Ovary (tissue), 10 donors: ENCODE measurements at places on chromosomes 5 and 9.
A peak's percentile ranks its signal among the peaks of the same experiment; 100 is the strongest.

GRCh38 chr9:70893580-70894122 is 227.8 kb downstream of the TRPM3 start:
- DNase-seq, result no peak

DNA sequence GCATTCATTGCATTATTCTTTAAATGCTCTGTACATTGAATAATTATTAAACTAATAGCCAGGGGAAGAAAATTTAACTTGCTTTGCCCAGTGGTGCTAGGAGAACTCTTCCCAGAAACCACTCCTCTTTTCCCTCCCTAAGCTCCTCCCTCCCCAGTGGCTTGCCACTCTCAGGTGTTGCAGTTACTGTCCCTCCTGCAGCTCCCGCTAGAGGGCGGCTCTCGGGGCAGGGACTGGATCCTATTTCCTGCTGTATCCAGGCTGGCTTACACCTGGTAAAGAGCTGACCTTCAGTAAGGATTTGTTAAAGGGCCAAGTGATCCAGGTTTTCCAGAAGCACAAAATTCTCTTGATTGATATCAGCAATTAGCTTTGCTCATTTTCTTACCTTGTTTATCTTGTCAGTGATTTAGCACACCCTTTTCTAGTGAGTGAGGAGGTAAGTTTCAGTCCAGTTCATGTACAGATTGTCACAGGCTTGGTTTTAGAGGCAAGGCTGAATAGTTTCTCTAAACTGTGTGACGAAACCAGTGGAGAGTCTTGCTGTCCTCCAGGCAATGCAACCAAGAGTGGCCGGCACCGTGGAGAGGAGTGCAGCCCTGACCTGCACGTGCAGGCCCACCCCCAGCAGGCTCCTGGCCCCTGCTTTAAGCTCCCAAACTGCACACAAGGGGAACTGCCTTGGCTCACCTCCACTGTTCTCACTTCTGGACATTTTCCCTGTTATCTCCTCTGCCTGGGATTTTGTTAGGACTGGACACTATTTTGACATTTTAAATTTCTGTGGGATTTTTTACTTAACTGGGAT is 423.8 kb downstream of the SPOCK1 start:
- peak; percentile 52 for DNase-seq

DNA sequence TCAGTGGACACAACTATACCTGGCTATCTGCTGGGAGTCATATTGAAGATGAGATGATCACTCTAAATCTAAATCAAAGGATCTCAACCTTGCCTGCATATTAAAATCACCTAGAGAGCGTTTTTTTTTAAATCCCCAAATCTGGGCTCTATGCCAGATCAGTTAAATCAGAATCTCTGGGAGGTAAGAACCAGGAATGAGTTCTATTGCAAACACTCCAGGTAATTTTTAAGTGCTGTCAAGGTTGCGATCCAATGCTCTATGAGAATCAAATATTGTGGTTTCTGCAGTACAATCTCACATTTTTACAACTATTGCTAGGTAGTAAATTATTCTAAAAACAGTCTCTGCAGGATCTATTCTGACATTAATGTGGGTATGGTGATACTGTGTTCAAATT is 202.3 kb upstream of the OR13F1 start:
- DNase-seq, result no peak

DNA sequence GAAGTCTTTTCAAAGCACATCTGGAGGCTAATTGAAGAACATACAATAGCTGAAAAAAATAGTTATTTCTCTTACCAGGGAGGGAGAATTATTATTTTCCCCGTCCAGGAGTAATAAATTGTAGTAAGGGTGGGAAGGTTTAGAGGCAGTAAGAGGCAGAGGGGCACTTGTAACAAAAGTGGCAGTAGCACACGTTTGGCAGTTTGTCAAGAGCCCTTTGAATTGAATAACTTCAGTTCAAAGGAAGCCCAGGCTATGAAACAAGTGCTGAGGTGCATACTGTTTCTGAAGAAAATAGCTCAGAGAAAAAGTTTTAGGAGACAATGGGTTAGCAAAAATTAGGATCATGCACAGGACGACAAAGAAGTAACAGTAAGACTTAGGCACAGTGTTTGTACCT is 451.3 kb downstream of the LRRC70 start:
- no peak for DNase-seq

- DNase-seq, result no peak
Measured at GRCh38 chr9:135617991-135618411, 21.3 kb downstream of the GLT6D1 start.

DNA sequence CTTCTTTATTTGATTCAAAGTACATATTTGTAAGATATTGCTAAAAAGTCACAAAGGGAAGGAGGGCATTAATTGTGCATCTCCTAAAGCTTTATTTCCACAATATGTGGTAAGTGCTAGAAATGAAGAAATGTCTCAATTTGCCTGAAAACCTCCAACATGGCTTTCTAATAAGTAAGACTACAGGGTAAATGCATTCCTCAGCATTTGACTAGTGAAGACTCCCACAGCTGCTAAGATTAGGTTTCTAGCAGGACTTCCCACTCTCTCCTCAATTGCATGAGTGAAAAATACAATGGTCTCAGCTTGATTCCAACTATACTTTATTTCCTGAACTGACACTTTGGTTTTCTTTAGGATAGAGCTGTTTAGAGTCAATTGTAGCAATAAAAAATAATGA is 162.1 kb downstream of the ELAVL2 start:
- DNase-seq, result no peak

- DNase-seq, result peak; percentile 6
Measured at GRCh38 chr9:89877051-89878002, 272.5 kb downstream of the GADD45G start.

GRCh38 chr5:10195301-10195700 is 54.4 kb downstream of the ATPSCKMT start:
- DNase-seq, result no peak

DNA sequence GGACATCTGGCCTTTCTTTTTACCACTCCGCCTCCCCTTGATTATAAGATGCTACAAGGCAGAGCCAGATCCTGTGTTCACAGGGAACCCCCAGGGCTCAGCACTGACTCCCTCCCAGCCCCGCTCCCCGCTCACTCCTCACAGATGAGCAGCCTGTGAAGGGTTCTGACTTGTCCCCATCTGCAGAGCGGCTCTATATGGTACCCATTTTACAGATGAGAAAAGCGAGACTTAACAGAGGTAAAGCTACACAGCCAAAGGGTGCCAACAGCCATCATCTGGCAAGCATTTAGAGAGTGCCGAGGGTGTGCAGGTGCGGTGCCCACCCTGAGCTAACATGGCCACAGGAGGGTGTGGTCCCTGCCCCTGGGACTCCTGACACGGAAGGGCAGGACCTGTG is 18.8 kb downstream of the FIBCD1 start:
- DNase-seq, result no peak

GRCh38 chr9:76512826-76513225 is 53.8 kb downstream of the GCNT1 start:
- no peak for DNase-seq
